Frontal cortex (tissue), 4 donors: ENCODE measurements at places on chromosomes 13 and 19. TPM values are rescaled to one million over a fixed set of nuclear protein-coding genes. Genes with fewer than 3 reads are reported as not detected.

DNA sequence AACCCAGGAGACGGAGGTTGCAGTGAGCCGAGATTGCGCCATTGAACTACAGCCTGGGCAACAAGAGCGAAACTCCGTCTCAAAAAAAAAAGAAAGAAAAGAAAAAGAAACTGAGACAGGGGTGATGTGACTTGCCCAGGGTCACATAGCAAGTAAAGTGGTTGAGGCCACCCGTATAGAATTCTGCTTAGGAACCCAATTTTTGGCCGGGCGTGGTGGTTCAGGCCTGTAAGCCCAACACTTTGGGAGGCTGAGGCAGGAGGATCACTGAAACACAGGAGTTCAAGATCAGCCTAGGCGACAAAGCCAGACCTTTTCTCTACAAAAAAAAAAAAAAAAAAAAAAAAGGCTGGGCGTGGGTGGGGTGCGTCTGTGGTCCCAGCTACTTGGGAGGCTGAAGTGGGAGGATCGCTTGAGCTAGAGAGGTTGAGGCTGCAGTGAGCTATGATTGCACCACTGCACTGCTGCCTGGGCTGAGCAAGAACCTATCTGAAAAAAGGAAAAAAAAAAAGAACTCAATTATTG lies 1.3 kb downstream of the SNRPA start:
- DNase-seq: no peak

- DNase-seq: no peak
These were observed 193.6 kb upstream of the STARD13 start for GRCh38 chr13:33479105-33479504.

DNA sequence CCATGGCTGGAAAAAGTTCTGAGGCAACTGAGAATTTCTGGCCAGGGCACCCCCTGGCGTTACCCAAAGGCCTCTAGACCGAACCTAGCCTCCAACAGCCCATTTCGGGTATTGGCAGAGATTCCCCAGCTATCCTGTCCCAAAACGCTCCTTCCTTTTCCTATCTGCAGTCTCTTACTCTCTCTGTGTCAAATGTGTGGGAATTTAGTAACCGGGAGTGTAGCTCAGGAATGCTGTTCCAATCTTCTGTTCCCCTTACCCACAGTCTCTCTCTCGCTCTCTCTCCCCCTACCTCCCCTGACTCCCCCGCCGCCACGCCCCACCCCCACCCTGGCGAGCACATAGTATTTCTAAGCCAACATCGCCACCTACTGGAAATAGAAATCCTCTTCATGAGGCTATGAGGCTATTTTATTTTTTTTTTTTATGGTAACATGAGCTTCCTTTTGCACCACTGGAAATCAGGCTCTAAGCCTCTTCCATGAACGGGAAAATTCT lies 27.0 kb downstream of the OXGR1 start:
- no peak for DNase-seq

DNA sequence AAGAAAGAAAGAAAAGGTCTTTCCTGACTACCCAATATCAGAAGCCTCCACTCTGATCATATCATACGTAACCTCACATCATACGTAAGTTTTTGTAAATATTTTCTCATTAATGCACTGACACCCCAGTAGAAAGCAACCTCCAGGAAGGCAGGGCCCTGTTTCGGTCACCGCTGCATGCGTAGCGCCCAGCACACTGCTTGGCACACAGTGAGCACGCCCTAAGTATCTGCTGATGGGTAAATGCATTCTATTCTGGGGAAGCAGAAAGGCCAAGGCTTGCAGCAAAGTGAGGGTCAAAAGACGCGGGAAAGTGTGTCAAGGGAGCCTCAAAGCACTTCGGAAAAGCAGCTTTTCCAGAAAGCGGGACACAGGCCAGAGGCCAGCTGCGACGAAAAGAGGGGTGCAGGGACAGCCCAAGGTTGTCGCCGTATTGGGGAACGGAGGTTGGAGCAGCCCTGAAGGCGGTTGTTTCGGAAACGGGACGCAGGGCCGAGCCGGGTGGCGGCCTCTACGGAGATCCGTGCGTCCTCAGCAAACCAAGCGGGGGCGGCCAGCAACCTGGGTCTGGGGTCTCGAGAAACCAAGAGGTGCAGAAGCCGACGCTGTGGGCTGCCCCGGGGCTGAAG lies 463 bp downstream of the SUGP1 start:
- no peak for DNase-seq

DNA sequence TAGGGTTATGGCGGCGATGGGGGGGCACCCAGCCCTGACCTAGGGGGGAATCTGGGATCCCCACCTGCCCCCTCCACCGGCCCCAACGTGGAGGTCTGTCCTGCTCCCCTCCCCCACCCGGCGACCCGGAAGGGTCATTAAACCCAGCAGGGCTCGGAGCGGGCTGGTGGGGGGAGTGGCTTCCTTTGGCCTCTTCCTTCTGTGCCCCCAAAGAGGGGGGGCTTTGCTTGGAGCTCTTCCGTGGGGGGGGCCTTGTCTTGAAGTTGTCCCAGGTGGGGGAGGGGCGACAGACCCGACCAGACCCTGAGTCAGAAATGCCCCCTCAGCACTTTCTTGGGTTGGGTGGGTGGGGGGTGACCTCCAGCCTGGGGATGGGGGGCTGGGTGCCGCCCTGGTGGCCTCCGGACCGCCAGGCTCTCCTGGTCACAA lies 1.5 kb downstream of the ARID3A start:
- no peak for DNase-seq

GRCh38 chr13:75432045-75432444 lies 49.9 kb downstream of the TBC1D4 start:
- no peak for DNase-seq

- DNase-seq: no peak
These were observed 16.1 kb downstream of the ZSWIM9 start for GRCh38 chr19:48186541-48186991.

- DNase-seq: peak; percentile 8
These were observed 229.0 kb upstream of the IPO5 start for GRCh38 chr13:97724450-97724849.

GRCh38 chr13:65011378-65011777 lies 2218.8 kb downstream of the PCDH9 start:
- DNase-seq: no peak

DNA sequence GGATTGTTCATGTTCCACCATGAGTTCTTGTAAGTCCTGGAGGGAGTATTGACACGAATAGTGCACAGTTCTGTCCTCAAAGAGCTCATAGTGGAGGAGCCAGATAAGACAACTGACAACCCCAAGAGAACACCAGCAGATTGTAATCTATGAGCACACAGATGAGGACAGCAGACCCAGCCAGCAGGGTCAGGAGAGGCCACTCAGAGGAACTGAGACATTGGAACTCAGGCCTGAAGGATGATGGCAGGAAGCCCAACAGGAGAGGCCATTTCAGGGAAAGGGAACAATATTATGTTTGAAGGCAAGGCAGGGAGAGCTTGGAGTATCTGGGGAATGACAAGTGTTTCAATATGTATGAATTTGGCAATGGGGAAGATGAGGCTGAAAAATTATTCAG lies 63.7 kb upstream of the IPO5 start:
- DNase-seq: no peak

DNA sequence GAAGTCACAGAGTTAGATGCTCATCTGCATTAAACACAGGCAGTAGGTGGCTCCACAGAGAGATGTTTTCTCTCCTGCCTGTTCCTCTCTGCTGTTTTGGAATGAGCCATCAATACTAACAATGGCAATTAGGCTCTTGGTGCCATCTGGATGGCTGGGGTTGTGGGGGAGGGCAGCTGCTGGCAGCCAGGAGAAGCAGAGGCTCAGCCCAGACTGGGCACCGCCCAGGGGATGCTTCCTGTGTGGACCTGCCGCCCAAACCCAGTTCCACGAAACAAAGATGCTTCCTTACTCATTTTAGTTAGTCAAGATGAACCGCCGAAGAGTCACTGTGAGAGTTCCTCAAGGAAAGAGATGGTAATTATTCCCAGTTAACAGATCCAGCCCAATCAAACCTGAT lies 50.8 kb upstream of the PCDH8 start:
- DNase-seq: no peak

Gene SELENOV
- 0.41 TPM for total RNA-seq

Gene PSG7
- total RNA-seq: not detected

Gene NLRP11
- not detected for total RNA-seq
